ENCODE measurements at places on chromosomes 11 and 22.

- DNase-seq, result no peak
These were observed at the start of gene ST14 for GRCh38 chr11:130159657-130160497. TSS of gene ST14 (plus strand) at chr11:130159782. CDS start at chr11:130159980, 198 bp downstream.

DNA sequence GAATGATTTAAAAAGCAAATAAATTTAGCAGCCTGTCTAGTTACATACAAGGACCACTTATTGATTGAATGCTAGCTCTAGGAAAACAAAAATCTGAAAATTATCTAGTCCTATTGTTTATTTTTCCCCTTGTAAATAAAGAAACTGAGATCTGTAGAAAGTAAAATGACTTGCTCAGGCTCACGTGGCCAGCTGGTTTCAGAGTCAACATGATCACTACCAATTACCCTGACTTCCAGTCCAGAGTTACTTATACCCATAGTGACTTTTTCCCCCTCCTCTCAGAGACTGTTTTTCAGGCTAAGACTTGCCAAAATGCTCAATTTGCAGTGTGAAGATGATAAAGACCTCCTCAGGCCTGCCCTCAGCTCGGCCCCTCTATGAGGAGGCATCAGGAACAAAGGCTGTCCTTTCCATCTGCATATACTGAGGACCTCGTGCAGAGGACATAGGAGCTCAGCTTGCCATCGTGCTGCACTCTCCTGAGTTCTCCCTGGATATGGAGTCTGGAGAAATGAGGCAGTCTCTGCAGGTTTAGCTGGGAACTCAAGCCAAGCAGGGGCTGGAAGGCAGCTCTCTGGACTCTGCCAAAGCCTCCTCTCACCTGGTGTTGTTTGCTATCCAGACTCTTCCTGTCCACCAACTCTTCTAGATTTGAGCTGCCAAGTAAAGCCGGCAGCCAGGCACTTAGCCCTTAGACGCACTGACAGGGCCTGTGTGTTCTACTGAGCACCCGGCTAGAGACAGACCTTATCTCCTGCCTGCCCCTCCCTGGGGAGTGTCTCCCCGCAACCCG, 883.3 kb downstream of the NTM start:
- no peak for DNase-seq

- no peak for DNase-seq
These were observed 265.1 kb downstream of the FAM76B start for GRCh38 chr11:95524314-95525036.

- no peak for DNase-seq
These were observed 392.7 kb downstream of the GUCY1A2 start for GRCh38 chr11:106625566-106625965.

DNA sequence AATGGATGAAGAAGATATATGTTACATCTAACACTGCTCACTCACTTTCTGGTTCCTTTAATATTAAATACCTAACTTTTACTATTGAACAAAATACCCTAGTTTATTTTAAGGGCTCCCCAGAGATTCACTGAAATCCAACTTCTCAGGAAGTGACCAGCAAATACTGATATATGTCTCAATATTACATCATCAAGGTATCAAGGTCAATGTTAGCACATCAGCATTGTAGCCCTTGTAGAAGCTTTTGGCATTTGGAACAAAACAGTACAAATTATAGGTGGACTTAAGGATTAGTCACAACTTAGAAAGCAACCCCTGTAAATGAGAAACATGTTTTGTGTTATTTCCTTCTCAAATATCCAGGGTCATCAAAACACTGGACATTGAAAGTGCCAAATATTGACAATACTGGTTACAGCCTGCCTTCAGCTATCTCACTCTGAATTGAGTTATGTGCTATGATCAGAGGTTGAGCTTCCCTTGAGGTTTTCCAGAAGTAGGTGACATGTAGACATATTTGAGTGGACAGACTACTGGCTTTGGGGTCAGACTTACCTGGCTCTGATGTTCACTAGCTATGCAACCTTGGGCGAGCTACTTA, 1.9 kb upstream of the ATL3 start:
- DNase-seq, result no peak

DNA sequence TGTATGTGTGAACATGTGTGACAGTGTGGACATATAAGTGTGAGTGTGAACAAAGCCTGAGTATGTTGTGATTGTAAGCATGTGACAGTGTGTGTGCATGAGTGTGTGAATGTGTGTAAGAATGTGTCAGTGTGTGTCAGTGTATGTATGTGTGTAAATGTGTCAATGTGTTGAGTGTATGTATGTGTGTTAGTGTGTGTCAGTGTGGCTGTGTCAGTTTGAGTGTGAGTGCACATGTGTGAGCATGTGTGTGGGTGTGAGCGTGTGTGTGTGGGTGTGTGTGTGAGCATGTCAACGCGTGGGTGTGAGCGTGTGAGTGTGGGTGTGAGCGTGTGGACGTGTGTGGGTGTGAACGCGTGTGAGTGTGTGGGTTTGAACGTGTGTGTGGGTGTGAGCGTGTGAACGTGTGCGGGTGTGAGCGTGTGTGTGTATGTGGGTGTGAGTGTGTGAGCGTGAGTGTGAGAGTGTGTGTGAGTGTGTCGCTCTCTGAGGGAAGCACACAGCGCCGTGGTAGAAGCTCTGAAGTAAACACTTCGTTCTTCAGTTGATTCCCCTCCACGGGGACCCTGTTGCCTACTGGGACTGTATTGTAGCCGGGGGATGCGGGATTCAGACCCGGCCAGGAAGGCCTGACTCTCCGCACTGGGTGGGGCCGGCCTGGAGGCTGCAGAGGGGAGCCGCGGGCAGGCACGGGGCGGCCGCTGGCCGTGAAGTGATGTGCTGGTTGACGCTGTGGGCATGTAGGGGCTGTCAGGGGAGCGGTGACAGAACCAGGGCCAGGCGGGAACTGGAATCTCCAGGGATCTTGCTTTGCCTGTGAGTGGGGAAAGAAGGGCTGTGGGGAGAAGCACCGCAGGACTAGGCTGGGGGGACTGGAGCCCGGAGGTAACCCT, 21.1 kb downstream of the RPS6KA4 start:
- no peak for DNase-seq

DNA sequence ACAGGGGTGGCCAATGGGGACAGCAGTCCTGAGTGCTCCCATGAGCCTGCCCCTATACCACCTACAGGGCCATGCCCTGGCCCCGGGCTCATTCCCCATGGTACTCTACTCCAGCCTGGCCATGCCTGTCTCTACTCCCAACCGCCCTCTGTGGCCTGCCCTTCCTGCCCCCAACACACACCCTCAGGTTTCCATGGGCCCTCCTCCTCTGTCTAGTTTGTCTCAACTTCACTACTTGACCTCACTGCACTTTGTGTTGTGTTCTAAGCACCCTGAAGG, 26.3 kb upstream of the RASL10A start:
- DNase-seq, result no peak

DNA sequence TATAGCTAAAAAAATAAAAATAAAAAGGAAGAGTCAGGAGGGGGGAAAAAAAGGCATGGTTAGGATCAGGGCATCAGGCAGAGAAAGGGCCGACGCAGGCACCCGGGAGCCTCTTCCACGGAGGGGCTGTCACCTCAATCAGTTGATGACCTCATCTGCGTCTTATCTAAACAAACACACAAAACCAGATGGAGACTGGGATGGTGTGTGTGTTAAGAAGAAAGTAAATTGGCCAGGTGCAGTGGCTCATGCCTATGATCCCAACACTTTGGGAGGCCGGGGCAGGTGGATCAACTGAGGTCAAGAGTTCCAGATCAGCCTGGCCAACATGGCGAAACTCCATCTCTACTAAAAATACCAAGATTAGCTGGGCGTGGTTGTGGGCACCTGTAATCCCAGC, 63.6 kb downstream of the DHCR7 start:
- DNase-seq, result no peak
